Naive thymus-derived CD4-positive, alpha-beta T cell (primary cell): ENCODE measurements at places on chromosomes 7 and 10. TPM values are rescaled to one million over a fixed set of nuclear protein-coding genes. Genes with fewer than 3 reads are reported as not detected.
A peak's percentile ranks its signal among the peaks of the same experiment; 100 is the strongest.

Gene RHOBTB1
- total RNA-seq, result not detected in 2 replicates

Gene CUL2
- 36.0 TPM for total RNA-seq

Gene ECHDC3
- not detected for total RNA-seq

Gene ADAMTS14
- total RNA-seq, result not detected

GRCh38 chr10:128422190-128422589, 296.0 kb upstream of the MKI67 start:
- no peak overlapping the region for H3K27ac ChIP-seq
- H3K27me3 ChIP-seq, result no peaks in the 10 kb centered on the region
- DNase-seq, result no peak
- H3K4me3 ChIP-seq, result no peak overlapping the region

- H3K27me3 ChIP-seq, result no peaks in the 10 kb centered on the region
- no peak overlapping the region for H3K27ac ChIP-seq
- H3K36me3 ChIP-seq, result no peaks in the 10 kb centered on the region
Measured at GRCh38 chr7:27689591-27690164, 27.0 kb upstream of the HIBADH start.

DNA sequence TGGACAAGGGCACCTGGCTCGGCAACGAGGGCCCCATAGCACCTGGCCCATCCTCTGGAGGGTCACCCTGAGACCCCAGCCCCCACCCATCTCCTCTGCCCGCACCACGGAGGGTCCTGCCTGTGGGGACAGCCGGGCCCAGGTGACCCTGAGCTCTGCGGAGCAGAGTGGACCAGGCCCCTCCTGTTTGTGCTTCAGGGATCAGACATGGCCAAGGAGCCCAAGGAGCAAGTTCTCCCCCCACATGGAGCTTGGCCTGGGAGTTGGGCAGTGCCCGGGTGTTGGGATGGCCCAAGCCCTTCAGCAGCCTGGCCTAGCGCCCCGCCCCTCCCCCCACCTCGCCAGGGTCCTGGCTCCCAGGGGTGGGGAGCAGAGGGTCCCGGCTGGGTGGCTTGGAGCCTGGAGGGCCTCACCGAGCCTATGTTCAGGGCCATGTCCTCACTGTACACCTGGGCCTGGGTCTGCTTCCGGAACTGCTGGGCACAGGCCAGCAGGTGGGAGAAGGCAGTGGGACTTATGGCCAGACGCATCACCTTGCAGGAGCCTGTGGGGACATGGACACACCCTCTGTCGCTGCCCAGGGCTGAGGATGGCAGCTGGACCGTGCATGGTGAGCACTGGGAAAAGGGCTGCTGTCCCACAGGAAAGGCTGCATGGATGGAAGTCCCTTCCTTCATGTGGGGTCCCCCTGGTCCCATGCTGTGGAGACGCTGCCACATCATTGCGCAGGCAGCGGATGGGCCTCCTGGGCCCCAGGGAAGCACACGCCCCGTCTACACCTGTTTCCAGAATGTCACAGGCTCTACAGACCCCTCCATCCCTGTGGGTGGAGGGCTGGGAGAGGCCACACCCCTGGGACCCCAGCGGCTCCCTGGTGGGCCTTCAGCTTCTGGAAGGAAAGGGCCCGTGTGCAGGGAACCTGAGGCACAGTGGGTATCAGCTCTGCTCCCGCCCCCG, 49.2 kb upstream of the NKX6-2 start:
- no peaks in the 10 kb centered on the region for H3K27me3 ChIP-seq
- H3K27ac ChIP-seq, result no peak overlapping the region

- no peak overlapping the region for H3K4me3 ChIP-seq
- no peaks in the 10 kb centered on the region for H3K4me1 ChIP-seq
- DNase-seq, result no peak
- no peaks in the 10 kb centered on the region for H3K36me3 ChIP-seq
- H3K27me3 ChIP-seq, result no peaks in the 10 kb centered on the region
- H3K27ac ChIP-seq, result no peak overlapping the region
Measured at GRCh38 chr10:35745617-35746403, 103.7 kb upstream of the FZD8 start.

GRCh38 chr7:11394438-11394837, 420.8 kb downstream of the PHF14 start:
- H3K4me1 ChIP-seq, result no peaks in the 10 kb centered on the region
- no peak overlapping the region for H3K4me3 ChIP-seq
- no peaks in the 10 kb centered on the region for H3K36me3 ChIP-seq
- H3K27me3 ChIP-seq, result no peaks in the 10 kb centered on the region
- H3K27ac ChIP-seq, result no peak overlapping the region

DNA sequence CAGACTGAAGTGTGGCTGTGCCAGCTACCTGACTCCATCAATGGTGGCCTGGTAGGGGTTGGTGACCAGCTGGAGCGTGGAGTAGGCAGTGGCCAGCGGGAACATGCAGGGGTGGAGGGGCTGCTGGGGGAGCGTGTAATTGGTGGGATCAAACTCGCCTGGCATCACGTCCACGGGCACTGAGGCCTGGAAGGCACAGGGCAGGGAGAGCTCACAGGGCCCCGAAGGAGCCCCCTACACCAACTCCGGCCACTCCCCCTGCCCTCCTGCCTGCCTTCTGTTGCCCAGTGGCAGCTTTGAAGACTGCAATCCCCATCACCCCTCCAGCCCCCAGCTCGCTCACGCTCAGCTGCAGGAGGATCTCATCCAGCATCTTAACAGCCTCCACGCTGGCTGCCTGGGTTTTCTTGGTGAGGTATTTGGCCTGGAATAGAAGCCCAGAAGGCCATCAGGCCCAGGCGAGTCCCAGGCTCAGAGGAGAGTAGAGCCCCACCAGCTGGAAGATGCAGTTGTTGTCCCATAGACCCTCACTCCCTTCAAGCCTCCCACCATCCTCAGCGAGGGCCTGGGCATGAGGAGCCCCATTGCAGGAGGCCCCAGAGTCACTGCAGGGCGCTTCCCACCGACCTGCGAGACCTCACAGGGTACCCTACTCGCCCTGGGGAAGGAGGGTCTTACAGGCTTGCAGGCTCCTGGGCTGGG, 7.1 kb downstream of the POLD2 start:
- H3K4me3 ChIP-seq, result no peak overlapping the region
- no peak overlapping the region for H3K27ac ChIP-seq
- H3K4me1 ChIP-seq, result no peaks in the 10 kb centered on the region
- no peaks in the 10 kb centered on the region for H3K27me3 ChIP-seq
- DNase-seq, result no peak

DNA sequence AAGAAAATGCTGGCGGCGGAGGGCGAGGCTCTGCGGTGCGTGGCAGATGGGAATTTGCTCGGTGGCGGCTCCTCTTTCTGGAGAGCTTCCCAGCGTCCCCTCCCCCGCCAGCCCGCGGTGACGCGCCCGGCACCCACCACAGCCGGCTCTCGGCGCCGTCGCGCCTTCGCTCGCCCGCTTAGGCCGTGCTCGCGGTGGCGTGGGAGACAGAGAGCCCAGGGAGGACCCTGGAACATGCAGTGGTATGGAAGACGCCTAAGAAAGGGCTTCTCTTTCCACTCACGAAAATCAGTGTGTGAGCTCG, 576 bp upstream of the CSGALNACT2 start:
- H3K4me1 ChIP-seq, result peaks cover 24% of the 10 kb centered on the region
- DNase-seq, result peak; percentile 62
- H3K27ac ChIP-seq, result peak overlapping the region; percentile 93
- peaks cover 3% of the 10 kb centered on the region for H3K36me3 ChIP-seq
- H3K27me3 ChIP-seq, result no peaks in the 10 kb centered on the region
- H3K4me3 ChIP-seq, result peak overlapping the region; percentile 83
